ENCODE measurements at places on chromosomes 2 and 18.
A peak's percentile ranks its signal among the peaks of the same experiment; 100 is the strongest.

DNA sequence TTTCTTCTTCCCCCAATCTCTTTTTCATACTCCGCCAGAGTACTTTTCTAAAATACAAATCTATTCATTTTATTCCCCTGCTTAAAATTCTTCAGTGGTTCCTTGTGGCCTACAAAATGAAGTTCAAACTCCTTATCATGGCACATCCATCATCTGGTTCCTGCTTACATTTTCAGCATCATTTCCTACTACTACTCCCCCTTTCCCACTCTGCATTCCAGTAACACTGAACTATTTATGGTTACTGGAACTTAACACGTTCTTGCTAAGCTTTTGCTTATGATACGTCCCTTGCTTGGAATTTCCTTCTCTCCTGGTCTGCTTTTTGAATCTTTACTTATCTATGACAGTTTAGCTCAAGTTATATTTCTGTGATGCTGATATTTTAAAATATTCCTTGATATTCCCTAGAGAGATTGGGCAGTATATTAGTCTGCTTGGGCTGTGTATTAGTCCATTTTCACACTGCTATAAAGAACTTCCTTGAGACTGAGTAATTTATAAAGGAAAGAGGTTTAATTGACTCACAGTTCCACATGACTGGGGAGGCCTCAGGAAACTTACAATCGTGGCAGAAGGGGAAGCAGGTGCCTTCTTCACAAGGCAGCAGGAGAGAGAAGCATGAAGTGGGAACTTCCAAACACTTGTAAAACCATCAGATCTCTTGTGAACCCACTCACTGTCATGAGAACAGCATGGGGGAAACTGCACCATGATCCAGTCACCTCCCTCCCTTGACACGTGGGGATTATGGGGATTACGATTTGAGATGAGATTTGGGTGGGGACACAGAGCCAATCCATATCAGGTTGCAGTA lies 53.2 kb downstream of the BMPR2 start:
- DNase-seq, result peak; percentile 48

DNA sequence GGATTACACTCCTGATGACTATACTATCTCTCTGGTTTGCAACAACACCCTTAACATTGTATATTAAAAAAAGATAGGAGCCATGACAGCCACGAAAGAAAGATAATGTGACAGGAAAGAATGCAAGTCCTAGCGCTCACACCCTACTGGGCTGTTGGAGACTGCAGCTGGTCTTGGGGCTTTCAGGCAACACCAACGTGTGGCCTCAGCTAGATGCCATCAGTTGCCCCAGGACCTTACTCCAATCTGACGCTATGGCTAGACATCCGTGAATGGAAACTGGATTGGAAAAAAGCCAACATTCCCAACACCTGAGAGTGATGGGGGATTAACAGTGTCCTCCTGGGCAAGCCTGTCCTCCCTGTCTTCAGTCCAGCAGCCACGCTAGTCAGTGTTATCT lies 357.4 kb upstream of the GULP1 start:
- no peak for DNase-seq

GRCh38 chr2:201507725-201508124 lies 56.2 kb downstream of the STRADB start:
- DNase-seq, result no peak

GRCh38 chr2:19818543-19818942 lies 83.2 kb downstream of the TTC32 start:
- DNase-seq, result no peak

DNA sequence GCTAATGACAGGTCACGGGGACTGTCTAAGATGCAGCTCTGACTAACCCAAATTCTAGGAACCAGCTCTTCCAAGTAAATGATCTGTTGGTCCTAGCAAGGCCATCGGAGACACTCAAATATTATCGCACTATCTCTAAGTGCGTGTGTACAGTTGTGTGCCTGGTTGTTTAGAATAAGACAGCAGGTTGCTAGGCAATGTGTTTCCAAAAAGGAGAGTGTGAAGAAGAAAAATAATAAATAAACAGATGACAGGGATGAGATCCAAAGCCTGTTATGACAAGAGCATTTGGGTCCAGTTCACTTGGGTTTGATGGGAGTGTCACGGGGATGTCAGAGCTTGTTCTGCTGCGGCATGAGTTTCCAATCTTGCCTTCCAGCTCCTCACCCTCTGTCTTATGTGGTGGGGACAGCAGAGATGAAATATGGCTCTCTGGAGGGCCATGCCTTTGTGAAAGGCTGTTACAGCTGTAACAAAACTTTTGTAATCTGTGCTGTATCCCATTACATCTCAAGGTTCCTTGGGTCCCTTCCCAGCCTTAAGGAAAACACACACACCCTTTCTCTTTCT lies 127.5 kb upstream of the TNP1 start:
- no peak for DNase-seq

Data from large intestine (tissue), 12 donors.